ENCODE measurements at places on chromosomes 7 and 10.

DNA sequence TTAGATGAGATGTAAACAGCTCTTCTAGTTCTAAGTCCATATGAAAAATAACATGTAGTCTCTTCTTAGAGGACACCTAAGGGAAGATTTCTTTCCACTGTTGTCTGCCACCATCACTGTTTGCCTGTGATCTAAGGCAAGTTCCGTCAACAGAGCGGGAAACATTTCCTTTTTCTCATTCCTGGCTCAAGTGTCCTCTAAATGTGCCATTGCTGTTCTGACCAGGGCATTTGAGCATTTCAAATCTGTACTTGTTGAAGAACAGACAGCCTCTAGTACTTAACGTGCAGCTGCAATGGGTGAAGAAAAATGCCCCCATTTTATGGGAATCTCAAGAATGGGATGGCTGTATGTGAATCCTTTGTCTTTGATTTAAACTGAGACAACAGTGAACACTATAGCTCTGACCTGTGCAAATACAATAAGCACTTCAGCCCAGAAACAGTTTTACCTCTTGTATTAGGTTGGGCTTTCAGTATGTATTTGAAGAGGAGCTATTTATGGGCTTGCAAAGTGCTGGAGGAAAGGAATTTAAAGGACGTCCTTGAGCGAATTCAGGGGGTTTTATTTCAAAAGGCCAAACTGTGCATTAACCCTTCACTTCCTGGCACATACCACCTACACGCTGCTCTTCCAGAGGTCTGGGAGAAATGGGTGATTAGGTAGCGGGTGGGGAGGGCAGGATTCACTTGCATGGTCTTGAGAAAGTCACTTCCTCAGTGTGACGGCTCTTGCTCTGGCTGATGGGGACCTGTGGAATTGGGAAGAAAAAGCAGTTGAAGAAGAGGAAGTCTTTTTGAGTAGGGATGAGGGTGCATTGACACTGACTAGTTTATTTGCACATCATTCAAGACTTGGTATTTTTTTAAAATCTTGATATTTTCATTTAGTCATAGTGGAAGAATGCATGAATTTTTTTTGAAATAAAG is 66.1 kb downstream of the THNSL1 start:
- DNase-seq: no peak

- no peak for DNase-seq
Observed at GRCh38 chr10:133326745-133327650, 9.7 kb downstream of the CALY start.

DNA sequence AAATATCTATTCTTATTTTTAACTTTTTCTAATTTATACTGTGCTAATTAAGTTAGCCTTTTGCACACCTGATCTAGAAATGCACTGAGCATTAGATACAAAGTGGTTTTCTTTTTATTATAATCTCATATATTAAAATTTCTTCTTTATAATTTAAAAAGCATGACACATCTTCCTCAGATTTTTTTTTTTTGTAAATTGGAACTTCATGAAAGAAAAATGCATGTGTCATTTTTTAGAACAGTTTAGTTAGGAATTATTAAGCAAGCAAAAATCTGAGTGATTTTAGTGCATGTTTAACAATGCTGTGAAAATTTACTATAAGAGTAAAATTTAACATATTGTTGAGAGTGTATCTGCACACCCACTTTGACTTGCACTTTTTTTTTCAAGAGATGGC is 367.9 kb downstream of the TFEC start:
- DNase-seq: no peak

DNA sequence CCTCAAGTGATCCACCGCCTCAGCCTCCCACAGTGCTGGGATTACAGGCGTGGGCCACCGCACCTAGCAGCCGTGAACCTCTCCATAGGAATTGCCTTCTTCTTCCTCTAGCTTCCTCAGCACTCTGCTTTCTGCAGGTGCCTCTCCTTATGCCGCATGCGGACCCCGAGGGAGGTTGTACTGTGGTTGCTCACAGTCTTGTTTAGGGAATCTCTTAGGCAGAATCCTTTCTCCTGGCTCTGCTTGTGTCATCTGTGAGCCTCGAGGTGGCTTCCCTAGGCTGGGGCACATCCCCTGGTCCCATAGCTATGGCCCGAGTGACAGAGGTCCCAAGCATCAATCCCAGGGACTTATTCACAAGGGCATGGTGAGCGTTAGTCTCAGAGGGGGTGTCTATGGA is 33.2 kb upstream of the GIMAP8 start:
- DNase-seq: no peak

- DNase-seq: no peak
Observed at GRCh38 chr7:135463908-135464307, 46.0 kb downstream of the CNOT4 start.

DNA sequence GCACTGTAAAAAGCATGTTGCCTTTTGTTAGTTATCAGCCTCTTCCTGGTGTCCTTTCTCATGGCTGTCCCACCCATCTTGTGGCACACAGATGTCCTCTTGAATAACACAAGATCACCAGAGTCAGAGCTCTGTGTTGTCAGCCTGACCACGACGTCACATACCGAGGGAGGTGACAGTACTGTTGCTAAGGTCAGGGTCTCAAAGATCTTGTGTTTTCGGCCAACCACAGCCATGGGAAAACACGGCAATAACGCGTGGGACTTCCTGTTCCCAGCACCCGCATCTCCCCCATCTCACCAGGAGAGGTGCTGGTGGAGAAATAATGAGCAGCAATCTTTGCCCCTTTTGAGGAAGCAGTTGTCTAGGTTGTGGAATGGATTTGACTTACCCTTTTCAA is 40.4 kb downstream of the NPVF start:
- DNase-seq: no peak

- no peak for DNase-seq
Observed at GRCh38 chr10:133040198-133040597, 47.5 kb upstream of the ADGRA1 start.

GRCh38 chr10:88744002-88744401 is 15.8 kb upstream of the LIPN start:
- no peak for DNase-seq

- DNase-seq: no peak
Observed at GRCh38 chr10:12712293-12712983, 289.1 kb downstream of the CCDC3 start.

DNA sequence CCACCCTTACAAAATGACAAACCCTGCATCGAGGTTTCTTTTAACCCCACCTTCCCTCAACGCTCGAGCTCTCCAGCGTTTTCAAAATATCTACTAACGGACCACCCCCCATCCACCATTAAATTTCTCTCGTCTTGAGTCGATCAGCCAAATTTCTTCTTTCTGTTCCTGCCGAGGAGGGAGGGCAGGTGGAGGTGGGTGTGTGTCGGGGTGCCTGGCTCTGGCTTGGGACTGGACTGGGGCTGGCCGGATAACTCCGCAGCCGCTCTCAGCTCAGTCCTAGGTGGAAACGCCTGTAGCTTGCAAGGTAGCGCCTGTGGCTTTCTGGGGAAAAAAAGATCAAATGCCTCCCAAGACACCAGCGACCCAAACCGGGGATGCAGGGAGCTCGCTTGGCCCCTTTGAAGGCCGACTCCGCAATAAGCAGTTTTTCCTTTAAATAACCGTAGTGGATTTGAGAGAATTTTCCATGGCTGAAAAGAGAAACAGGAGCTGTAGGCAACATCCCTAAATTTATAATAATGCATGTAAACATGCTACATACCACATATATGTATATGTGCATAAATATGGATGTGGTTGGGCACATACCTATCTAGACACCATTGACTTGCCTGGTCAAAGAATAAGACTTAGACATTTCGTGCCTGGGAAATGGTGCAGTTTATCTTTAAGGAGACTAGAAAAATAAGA is 1.9 kb upstream of the TMEM178B start:
- no peak for DNase-seq

DNA sequence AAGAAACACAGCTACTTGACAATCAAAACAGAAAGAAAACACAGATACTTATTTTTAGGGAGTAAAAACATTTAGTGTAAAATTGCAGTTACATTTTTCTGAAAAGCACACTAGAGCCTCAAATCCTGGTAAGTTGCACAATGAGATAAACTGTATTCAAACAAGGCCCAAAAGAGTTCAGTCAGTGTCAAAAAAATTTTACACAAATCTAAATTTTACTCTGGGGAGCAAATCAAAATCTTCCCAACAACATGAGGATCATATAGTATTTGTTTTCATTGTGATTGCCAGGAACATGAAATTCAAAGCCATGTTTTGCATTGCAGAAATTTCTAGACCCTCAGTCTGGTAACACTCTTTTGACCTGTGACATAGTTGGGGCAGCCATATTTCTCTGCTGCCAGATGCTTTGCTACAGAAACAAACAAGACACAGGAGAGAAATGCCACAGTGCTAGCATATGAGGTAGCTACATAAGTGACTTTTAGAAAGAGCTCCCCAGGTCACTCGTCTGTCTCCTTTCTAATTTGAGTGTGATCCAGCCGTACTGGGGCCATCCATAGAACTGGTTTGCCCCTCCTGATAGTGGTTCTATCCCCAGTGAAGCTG is 49.6 kb downstream of the PDE1C start:
- no peak for DNase-seq

DNA sequence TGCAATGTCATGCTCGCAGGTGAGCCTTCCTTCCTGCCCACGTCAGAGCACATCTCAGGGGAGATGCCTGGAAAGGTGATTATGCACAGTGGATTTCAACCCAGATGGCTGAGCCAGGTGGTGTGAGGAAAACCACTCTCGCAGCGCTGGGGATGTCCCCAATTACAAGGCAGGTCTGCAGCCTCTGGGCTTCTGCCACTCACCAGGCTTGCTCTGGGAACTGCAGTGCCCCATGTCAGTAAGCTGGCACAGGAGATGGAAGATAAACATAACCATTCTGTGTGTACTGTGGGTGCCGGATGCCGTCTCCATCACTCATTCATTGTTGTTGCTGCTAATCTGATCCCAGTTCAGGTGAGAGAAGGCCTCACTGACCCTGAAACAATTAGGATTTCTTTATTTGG is 222.9 kb upstream of the PITRM1 start:
- no peak for DNase-seq

DNA sequence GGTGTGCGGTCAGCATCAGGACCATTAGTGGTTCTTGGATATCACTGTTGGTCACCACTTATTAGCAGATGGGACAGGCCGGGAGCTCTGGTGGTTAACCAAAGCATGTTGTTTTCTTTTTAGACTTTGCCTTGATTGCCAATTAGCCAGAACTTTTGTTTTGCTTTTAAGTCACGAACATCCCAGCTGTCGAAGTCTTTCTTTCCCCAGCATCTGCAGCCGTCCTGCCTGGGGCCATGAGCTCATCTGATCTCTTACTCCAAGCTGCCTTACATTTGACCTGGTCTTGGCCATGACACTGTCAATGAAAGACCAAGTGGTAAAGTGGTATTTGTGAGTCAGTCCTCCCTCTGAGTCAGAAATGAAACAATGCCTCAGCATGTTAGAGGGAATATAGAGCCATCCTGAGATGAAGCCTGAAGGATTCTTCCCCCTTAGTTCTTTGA is 53.9 kb upstream of the CREB5 start:
- no peak for DNase-seq

DNA sequence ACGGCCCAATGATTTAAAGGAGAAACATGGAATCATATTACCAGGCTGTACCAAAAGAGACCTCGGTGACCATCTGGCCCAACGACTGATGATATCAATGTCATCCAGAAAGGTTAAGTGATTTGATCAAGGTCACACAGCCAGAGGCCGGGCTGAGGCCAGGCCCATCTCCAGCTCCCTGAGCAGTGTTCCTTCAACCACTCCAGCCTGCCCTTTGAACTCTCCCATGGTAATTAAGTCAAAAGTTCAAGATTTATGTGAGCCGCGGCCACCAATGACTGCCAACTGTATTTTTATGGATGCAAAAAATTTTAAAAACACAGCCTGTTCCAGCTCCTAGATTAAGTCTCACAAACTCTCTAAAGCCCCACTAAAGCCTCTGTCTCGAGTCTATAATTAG is 41.8 kb downstream of the FGFR2 start:
- no peak for DNase-seq

DNA sequence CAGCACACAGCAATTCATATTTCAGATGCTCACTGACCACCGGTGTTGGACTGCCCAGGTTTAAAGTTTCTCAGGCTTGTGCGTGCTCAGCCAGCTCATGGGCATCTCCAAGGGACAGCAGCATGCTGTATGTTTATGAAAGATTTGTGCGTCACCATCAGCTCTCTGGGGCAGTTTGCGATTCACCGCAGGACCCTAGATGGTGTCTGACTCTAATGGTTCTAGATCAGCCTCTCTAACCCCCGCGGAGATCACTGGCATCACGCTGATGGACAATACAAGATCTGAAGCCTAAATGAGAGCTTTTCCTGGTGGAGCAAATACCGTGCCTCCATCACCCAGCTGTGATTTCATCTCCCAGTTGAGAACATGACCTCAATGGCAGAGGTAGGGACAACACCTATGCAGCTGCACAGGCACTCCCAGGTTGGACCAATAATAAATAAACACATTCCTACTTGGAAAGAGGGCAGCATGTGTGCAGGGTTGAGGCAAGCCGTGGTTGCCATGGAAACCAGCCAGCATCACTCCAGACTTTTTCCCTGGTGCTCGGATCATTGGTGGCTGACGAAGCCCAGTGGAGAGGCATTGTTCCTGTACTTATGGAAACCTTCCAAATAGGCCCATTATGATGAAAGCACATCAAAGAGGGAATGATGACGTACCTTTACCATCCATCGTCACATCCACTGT is 253.6 kb downstream of the KCNMA1 start:
- no peak for DNase-seq

GRCh38 chr10:48511875-48512231 is 93.0 kb downstream of the ARHGAP22 start:
- no peak for DNase-seq

DNA sequence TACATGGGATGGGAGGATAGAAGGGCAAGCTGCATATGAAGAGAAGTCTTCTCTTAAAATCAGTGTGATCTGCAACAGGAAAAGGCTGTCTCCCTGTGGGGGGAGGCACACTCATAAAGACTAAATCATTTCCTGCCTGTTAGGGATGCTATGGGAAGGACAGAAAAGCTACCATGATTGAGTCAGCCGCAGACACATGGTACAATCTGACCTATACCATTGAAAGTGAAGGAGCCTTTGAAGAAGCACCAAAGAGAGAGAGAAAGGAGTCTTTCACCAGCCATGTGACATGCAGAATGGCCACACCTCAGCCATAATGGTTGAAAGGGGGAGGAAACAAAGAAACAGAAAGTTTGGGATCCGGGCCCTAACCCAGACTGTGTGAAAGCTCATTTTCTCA is 29.1 kb downstream of the NUDCD3 start:
- no peak for DNase-seq

- no peak for DNase-seq
Observed at GRCh38 chr7:29623973-29624372, 60.3 kb downstream of the PRR15 start.

DNA sequence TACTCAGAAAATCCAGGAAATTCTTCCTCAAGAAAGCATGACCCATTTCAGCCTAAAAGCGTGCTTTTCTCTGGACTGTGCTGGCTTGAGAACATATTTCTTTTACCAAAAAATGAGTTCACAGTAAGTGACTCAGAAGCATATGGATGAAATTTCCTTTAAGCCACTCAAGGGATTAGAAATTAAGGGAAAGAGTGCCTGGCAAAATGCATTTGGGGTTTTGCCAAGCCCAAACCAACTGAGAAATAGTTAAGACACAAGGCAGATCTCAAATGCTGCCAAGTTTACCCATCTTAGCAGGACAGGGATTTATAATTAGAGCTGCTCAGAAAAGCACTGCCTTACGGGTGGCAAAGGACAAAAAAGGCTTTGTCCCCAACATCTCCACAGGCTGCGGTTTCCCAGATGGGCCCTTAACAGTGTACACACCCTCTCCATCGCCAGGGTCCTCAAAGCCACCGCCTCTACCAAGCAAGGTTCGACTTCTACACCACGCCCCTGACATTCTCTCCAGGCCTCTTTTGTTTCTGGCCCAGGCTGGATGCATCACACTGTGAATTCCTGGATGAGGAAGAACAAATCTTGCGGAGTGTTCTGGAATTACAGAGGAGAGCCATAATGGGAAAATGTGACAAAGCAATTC is 30.1 kb upstream of the CDHR3 start:
- no peak for DNase-seq
